T-helper 17 cell (primary cell): ENCODE measurements at places on chromosomes 12 and 14. TPM values are rescaled to one million over a fixed set of nuclear protein-coding genes. Genes with fewer than 3 reads are reported as not detected.

GRCh38 chr12:31035226-31035625 is 38.4 kb upstream of the DDX11 start:
- no peak overlapping the region for H3K27ac ChIP-seq
- peaks cover 3% of the 10 kb centered on the region for H3K4me1 ChIP-seq
- H3K36me3 ChIP-seq = no peaks in the 10 kb centered on the region
- no peak for DNase-seq
- H3K4me3 ChIP-seq = no peak overlapping the region

Gene USP44
- 1.6 TPM for total RNA-seq

Gene AMN
- total RNA-seq = 2.3 TPM

Gene AQP2
- total RNA-seq = not detected

Gene LRP6
- 2.0 TPM for total RNA-seq

DNA sequence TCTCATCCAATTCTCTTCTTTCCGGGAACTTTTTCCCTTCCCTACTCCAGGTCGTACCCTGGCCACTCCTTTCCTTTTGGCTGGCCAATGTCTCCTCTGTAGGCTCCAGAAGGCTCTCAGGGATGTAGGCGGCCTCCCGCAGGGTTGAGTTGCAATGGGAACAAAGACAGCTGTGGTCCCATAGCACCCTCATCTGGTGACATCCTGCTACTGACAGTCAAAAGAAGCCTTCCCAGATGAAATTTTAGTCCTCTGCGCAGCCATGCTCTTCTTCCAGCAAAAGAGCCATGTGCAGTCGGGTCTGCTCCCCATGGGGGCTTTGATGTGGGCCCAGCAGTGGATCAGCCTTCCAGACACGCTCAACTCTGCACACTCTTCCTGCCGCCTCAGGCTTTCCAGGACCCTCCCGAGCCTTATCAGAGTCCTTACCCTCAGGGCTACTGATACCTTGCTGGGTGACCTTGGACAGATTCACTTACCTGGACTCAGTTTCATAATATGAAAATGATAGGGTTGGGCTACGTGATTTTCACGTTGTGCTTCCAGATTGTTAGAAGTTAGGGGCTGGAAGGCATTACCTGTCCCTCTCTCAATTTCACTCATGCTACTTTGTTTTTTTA is 5.5 kb upstream of the CELA1 start:
- H3K4me3 ChIP-seq = no peak overlapping the region
- peaks cover 4% of the 10 kb centered on the region for H3K4me1 ChIP-seq
- H3K27me3 ChIP-seq = no peaks in the 10 kb centered on the region
- no peaks in the 10 kb centered on the region for H3K36me3 ChIP-seq

- H3K4me1 ChIP-seq = peaks cover 2% of the 10 kb centered on the region
- H3K27ac ChIP-seq = no peak overlapping the region
- H3K4me3 ChIP-seq = no peak overlapping the region
- peaks cover 11% of the 10 kb centered on the region for H3K27me3 ChIP-seq
- DNase-seq = no peak
Measured at GRCh38 chr14:49549881-49550280, 36.3 kb downstream of the RPS29 start.

DNA sequence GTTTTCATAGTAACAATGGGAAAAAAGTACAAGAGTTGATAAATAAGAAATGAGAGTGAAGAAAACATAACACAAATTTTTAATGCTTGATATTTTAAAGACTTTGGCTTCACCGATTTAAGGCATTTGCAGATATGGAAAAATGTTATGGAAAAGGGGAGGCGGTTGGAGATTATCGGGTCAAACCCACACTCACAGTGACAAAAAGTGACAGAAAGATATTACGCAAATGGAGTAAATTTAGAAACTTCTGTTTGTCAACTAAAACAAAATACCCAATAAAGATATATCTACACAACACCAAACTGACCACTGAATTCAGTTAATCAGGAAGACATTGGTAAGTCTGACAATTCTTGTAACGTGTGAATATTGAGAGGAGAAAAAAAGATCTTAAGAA is 2.5 kb downstream of the PPP1R12A start:
- peak overlapping the region; percentile 99 for H3K4me3 ChIP-seq
- peak overlapping the region; percentile 97 for H3K27ac ChIP-seq
- peaks cover 54% of the 10 kb centered on the region for H3K4me1 ChIP-seq
- H3K27me3 ChIP-seq = no peaks in the 10 kb centered on the region

Gene ABCB9
- total RNA-seq = 4.1 TPM

GRCh38 chr12:32756476-32757066 is 874 bp upstream of the YARS2 start:
- no peak for DNase-seq
- peak overlapping the region; percentile 90 for H3K4me3 ChIP-seq

DNA sequence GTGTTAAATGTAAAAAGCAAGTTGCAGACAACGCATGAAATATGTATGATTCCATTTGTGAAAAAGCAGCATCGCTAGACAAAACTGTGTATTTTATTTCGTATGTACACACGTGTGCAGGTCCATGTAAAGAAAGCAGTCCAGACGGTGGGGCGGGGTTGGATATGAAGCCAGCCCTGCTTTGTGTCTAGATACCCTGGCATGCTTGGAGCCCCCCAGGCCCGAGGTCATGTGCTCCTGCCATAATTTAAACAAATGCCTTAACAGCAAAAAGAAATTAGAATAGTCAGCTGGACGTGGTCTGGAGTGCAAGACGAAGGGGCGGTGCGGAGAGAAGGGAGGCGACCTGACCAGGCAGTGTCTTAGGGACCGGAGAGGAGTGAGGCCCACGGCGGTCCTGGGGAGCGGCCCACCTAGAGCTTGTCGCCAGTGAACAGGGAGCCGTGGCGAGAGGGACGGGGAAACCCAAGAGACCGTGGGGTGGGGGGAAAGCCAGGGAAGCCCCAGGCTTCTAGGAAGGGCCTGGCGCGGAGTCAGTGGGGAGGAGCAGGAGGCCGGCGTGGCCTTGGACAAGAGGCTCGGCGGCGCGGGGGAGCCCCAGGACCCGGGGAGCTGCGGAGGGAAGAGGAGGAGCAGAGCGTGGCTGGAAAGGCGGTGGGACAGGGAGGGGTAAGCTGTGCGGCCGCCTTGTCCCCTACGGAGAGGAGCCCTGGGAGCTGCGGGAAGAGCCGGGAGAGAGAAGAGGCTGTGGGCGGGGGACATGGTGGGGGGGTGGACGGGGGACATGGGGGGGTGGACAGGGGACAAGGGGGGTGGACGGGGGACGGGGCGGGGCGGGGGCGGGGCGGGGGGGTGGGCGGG is 118.5 kb upstream of the C14orf180 start:
- no peak overlapping the region for H3K27ac ChIP-seq
- H3K27me3 ChIP-seq = peaks cover 83% of the 10 kb centered on the region

Gene MYF5
- not detected for total RNA-seq

GRCh38 chr14:81766321-81766915 is 232.8 kb upstream of the SEL1L start:
- no peak overlapping the region for H3K4me3 ChIP-seq
- no peak overlapping the region for H3K27ac ChIP-seq
- no peaks in the 10 kb centered on the region for H3K4me1 ChIP-seq
- no peak for DNase-seq
- H3K27me3 ChIP-seq = no peaks in the 10 kb centered on the region
- no peaks in the 10 kb centered on the region for H3K36me3 ChIP-seq

Gene CABP1
- not detected for total RNA-seq

DNA sequence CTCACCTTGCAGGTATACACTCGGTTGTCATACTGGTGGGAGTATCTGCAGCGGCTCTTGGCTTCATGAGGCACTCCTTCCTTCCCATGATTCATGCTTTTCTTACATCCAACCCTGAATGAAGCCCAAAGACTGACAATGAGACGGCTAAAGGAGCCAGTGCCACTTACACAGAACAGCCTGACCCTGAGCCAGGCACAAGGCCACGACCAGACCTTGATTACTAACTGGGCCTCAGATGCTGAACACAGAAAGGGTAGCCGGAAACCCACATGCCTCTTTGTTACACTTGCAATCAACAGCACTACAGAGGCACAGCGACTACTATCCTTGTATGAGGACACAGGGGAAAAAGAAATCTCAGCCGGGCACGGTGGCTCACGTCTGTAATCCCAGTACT is 48.0 kb downstream of the ZFYVE1 start:
- no peaks in the 10 kb centered on the region for H3K27me3 ChIP-seq
- no peak overlapping the region for H3K4me3 ChIP-seq
- H3K4me1 ChIP-seq = peaks cover 2% of the 10 kb centered on the region
- no peak overlapping the region for H3K27ac ChIP-seq

Gene RPL10L
- total RNA-seq = not detected
